ENCODE measurements at places on chromosomes 11 and 22.
A peak's percentile ranks its signal among the peaks of the same experiment; 100 is the strongest.

DNA sequence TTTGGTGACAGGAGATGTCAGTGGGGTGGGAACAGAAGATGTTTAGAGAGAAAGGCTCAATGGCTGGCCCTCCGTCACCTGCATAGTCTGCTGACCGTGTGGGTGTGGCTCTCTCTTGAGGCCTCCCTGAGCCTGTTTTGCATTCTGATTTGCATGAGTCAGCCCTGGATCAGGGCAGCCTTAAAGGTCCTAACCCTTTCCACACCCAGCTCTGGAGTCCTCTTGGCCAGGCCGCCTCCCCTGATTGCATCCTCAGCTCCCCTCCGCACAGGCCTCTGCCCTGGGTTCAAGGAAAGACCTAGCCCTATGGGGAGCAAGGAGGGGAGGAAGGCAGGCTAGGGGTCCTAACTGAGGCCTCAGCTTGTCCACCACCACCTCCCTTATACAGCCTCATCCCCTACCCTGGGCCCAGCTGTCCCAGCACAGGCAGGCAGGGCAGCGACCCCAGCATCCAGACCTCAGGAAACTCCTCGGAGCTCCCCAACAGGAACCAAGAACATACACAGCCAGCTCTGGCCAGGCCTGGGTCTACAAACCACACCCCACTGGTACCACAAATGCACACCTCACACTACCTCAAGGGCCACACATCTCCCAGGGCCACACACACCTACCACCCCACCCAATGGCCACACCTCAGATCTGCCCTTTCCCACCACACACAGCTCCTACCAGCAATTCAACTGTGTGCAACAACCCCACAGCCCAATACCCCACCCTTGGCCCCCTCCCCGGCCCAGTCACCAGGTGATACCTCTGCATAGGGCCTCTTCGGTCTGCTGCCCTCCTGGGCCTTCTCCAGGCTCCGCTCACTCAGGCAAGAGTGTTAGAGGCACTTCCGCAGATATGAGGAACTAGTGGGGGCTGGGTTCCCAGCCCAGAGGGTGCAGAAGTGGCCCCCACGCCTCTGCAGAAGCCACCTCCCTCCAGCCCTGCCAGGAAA lies 13.7 kb downstream of the ARAP1 start:
- no peak for DNase-seq

DNA sequence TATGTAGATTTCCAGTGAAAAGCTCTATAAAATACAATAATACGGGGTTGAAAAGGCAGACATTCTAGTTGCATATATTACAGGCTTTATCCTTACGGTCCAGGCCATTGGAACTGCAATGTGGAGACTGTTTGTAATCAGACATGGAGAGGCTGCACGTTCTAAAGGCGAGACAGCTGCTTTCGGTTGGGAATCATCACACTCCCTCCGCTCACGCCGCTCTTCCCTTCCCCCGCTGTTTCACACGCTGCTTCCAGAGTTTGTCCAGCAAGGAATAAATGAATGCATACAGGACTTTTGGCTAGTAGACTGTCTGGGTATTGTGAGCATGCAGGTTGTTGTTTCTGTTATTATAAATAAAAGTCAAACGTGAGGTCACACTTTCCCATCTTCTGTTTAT lies 13.5 kb upstream of the EFCAB6 start:
- DNase-seq, result no peak

DNA sequence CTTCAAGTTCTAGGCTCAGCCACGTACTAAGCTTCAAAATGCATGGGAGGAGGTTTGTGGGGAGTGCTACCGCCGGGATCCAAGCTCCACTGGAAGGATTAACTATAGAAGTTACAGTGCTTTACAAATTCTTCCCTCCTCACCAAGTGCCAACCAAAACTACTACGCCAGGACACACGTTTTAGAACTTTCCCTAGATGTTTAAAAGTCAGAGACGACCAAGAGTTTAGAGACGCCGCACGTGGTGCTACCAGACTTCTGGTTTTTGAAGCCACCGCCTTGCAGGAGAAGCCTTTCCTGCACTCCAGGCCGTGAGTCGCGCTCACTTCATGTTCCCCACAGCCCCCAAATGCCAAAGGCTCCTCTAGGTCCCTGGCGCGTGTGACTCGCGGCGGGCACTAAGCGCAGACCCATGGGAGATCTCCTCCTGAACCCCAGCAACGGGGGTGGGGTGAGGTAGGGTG lies 734 bp downstream of the SNU13 start:
- DNase-seq, result peak; percentile 27

GRCh38 chr11:37110385-37110784 lies 512.3 kb upstream of the RAG2 start:
- no peak for DNase-seq

GRCh38 chr22:28441720-28442263 lies 237.8 kb downstream of the TTC28 start:
- DNase-seq, result peak; percentile 2
